Myocyte (in vitro differentiated cells): ENCODE measurements at places on chromosomes 5 and 9.

DNA sequence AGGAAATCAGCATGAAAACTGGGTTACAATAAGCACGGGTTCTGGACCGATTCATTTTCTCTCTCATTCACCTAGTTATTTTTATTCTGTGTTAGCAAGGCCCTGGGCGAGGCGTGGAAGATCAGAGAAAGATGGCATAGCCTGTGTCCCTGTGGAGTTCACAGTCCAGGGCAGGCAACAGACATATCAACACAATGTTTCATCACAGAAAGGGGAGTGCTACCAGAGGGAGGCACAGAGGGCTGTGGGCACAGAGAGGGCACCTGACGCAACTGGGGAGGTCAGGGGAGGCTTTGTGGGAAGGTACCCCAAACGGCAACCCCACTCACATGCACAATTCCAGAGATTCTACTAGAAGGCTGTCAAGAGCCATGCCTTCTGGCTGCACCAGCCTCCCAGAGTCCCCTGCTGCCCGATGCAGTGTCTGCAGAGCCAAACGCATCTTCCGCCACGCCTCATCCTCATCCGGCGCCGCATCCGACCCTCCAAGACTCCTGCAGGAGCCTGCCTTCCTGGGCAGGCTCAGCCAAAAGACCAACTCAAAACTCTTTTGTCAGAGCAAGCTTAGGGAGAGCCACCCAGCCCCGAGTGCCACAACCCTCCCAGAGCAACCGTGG is 1.4 kb downstream of the FAM193B start:
- DNase-seq = peak; percentile 40

- DNase-seq = no peak
Observed at GRCh38 chr5:57417971-57418370, 64.6 kb downstream of the ACTBL2 start.

DNA sequence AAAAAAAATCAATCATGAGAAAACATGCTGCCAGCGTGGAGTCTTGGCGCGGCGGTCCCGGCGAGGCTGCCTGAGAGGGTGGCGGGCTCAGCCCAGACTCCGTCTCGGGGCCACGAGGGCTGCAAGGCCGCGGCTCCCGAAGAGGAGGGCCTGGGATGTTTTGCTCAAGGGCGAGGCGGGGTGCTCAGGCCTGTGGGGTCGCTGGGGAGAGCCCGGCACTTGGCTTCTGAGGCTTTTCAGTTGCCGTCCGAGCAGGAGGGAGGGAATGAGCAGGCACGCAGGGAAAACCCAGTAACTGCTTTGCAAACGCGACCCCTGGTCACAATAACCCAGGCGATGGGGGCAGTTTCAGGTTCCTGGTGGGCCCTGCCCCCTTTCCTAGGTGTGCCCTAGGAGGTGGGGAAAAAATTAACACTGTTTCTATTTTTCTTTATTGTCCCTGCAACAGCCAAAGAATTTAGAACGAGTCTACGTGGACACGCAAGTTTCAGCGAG is 3.2 kb upstream of the IRX2 start:
- no peak for DNase-seq

DNA sequence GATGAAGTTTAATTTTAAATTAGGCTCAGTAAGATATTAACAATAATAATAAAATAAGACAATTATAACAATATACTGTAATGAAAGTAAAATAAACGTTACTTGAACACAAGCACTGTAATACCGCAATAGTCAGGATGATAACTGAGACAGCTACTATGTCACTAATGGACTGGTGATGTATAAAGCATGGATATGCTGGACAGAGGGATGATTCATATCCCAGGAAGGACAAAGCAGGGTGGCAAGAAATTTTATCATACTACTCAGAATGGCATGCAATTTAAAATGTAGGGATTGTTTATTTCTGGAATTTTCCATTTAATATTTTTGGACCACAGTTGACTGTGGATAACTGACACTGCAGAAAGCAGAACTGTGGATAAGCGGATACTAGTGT is 196.9 kb downstream of the VPS13A start:
- DNase-seq = no peak

- no peak for DNase-seq
Observed at GRCh38 chr9:129081388-129081904, 535 bp downstream of the DOLPP1 start.

- no peak for DNase-seq
Observed at GRCh38 chr5:81786991-81787390, 36.1 kb upstream of the SSBP2 start.

GRCh38 chr5:160289356-160289651 is 23.1 kb downstream of the CCNJL start:
- DNase-seq = no peak

GRCh38 chr5:41763081-41763480 is 107.1 kb downstream of the OXCT1 start:
- DNase-seq = peak; percentile 82

GRCh38 chr5:168951769-168952168 is 349.2 kb downstream of the SLIT3 start:
- DNase-seq = no peak

GRCh38 chr9:34070606-34071324 is 22.1 kb upstream of the UBAP2 start:
- DNase-seq = peak; percentile 81

GRCh38 chr5:142527234-142527633 is 158.7 kb downstream of the FGF1 start:
- DNase-seq = peak; percentile 31

- DNase-seq = peak; percentile 87
Observed at GRCh38 chr9:131299346-131299960, 9.9 kb downstream of the PLPP7 start.

DNA sequence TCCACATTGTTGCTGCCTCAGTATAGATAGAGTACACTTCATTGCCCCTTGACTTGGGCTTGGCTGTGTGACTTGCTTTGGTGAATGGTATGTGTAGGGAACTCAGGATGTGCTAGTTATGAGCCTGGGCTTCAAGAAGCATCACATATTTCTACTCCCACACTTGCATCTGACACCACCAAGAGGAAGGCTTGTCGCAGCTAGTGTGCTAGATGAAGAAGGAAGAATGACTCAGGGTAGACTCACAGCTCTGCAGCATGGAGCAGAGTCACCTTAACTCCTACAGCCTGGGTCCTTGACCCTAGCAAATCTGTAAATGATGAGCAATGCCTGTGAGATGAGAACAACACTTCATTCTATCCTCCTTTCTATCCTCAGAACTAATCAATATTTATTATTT is 261.8 kb downstream of the ASTN2 start:
- no peak for DNase-seq

DNA sequence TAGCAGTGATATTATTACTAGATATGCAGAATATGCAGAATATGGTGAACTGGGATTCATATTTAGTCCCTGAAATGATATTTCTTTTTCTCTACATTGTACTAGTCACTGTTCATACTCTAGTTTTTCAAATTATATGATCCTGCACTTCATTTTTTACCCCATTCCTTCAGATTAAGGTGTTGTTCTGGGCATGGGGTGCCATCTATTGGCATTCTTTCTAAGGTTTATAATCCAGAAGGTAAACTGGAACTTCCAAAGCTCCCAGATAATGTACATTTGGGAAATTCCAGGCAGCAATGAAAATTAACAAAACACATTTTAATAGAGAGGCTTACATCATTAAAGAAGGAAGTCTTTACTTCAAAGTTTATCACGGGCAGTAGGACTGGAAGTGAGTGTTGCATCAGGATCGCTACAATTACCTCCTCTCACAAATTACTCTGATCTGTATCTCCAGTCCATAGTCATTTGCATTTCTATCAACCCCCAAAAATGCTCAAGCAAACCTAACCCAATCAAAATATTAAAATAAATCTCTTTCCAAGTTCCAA is 12.5 kb downstream of the RFX3 start:
- DNase-seq = no peak

GRCh38 chr9:2120926-2121689 is 106.0 kb downstream of the SMARCA2 start:
- DNase-seq = peak; percentile 40

DNA sequence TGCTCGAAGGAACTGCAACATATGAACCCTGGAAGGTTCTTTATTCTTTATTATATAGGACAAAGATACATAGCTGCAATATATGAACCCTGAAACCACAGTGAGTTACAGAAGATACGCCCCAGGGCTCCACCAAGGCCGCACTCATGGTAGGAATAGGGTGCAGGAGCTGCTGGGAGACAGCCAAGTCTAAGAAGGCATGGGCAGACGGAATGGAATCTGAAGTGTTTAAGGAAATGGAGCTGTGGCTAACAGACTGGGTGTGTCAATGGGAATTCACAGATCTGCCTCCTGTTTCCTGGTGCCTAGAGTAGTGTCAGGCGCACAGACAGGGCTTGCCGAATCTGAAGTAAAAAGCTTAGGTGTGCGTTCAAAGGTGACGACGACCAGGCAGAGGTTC is 286.4 kb downstream of the DENND1A start:
- no peak for DNase-seq

GRCh38 chr5:31770998-31771397 is 132.1 kb downstream of the PDZD2 start:
- DNase-seq = no peak

DNA sequence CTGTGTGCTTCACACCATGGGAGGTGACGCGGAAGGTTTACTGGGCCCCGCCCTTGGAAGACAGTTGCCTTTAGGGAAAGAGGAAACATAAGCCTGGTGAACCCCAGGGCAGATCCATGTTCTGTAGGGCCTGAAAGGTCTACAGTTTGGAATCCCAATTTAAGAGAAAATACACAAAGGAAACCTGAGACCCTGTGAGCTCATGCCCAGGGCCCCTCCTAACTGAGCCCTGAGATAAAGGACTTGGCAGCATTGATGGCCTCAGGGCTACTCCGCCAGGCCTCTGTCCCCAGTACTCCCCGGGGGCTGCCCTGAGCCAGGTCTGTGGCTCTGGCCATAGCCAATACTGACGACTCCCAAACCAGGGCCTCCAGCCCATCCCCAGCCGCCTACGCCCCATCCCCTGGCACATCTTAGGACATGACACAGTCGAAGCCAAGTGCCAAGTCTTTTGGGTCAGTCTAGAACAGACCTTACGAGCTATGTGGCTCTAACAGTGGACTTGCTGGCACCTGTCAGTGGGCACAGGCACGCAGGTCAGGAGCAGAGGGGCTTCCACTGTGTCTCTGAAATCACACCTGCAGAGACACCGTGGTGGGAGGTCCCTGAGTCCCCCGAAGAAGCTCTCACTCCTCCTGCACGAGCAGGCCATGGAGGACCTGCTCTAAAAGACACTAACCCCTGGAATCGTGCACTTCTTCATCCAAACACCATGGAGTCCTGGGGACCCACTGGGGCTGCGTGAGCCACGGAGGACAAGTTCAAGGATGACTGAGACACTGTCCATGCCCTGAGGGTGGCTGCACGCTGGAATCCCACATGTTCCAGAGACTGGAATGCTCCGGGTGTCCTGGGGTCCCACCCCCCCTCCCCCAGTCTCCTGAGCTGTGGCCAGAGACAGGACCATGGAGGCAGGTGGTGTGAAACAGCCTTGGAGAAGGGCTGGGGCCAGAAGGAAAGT is 40.3 kb upstream of the BARHL1 start:
- DNase-seq = no peak

GRCh38 chr5:163585206-163585605 is 79.8 kb downstream of the MAT2B start:
- DNase-seq = no peak

GRCh38 chr9:126439883-126440653 is 113.4 kb downstream of the MVB12B start:
- DNase-seq = no peak

DNA sequence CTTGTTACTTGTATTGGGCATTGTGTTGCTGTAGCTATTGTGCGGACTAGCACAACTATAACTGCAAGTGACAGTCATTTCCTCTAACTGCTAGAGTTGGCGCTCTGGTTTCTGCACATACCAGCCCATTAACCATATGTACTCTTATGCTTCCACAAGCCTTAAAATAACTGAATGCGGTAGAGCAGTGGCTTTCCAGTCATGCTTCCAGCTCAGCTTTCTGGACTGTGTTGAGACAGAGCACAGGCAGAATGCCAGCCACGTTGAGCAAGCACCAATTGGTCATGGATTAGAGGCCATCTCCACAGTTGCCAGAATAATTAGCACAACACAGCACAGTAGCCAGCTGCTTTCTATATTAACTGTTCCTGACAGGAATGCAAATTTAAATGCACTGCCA is 12.2 kb downstream of the INVS start:
- peak; percentile 99 for DNase-seq

- DNase-seq = no peak
Observed at GRCh38 chr5:68251804-68252522, 36.4 kb downstream of the PIK3R1 start.

DNA sequence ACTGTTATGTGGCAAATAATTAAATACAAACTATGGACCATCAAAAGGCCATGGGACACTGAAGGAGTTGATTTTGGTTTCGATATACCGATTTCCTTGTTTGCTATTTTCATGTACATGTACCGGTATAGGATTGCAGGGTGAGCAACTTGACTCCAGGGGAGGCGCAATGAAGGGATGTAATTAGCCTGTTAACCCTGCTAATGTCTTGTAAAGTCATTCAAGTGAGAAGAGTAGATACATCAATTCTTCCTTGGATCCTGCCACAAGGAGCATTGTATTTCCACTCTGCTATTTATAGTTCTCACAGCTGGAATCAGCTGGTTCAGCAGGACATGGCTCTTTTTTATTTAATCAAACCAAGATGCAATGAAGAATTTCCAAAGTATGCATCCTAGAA is 102.0 kb downstream of the STK32A start:
- DNase-seq = no peak

GRCh38 chr9:100473276-100474081 is 530 bp downstream of the TMEFF1 start:
- DNase-seq = peak; percentile 32

DNA sequence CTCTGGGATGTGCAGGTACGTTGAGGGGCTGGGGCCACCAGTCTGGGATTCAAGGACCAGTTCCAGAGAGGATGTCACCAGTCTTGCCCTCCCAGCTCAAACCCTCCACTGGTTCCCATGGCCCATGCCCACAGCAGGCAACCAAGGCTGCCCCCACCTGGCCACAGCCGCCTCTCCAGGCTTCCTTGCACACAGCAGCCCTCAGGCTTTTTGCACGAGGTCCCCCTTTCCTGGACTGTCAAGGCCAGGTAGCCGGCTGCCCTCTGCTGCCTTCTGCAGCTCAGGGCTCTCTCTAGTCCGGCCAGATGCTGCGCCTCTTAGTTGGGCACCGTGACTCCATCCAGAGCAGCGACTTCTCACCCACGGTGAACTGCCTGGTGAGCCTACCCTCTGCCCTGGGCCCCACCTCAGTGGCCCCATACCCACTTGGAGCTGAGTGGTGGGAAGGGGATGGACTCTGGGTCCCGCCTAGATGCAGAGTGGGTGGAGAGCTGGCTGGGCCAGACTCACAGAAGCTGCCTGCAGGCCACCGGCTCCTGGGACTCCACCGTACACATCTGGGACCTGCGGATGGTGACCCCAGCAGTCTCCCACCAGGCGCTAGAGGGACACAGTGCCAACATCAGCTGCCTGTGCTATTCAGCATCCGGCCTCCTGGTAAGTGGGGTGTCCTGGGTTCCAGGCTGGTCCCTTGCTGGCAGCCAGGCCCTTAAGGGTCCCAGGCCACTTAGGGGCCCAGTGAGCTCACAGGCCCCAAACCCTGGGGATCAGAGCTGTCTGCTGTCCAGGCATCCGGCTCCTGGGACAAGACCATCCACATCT is 2.9 kb downstream of the WDR38 start:
- DNase-seq = peak; percentile 35

GRCh38 chr5:168939887-168940544 is 360.8 kb upstream of the PANK3 start:
- DNase-seq = no peak

GRCh38 chr5:129392681-129393080 is 67.4 kb upstream of the ADAMTS19 start:
- no peak for DNase-seq
